ENCODE measurements at places on chromosomes 13 and 19.

- no peak for DNase-seq
Measured at GRCh38 chr19:28794301-28794700, 418.6 kb downstream of the UQCRFS1 start.

- no peak for DNase-seq
Measured at GRCh38 chr19:623974-624373, 9.4 kb downstream of the POLRMT start.

DNA sequence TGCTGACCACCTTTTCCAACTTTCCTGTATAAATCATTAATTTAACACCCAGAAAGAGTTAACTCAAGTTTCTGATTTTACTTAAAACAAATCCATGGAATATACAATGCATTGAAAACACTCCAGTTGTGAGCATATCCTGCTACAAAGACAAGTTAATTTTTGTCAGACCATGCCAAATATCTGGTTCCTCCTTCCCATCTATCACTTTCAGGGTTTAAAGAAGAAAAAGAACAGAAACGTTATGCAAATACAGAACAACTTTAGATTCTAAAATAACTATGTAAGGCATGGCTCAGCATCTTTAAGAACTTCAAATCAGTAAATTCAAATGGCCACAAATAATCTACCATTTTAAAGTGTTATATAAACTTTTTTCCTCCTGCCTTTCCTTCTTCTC lies 14.9 kb downstream of the MRPS31 start:
- no peak for DNase-seq

- DNase-seq: no peak
Measured at GRCh38 chr19:406135-406781, 2.7 kb downstream of the C2CD4C start.

GRCh38 chr19:18239303-18239702 lies 13.1 kb upstream of the PDE4C start:
- no peak for DNase-seq

DNA sequence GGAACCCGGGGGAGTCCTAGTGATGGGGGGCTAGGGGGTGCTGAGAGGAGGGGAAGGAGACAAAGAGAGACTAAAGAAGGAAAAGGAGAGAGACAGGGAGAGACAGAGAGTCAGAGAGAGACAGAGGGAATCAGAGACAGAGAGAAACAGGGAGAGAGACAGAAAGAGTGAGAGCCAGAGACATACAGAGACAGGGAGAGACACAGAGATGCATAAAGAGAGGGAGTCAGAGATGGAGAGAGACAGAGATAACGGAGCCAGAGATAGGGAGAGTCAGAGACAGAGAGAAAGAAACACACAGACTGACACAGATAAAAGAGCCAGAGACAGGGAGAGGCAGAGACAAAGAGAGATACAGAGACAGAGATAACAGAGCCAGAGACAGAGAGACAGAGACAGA lies 1.5 kb upstream of the TNFSF9 start:
- no peak for DNase-seq

DNA sequence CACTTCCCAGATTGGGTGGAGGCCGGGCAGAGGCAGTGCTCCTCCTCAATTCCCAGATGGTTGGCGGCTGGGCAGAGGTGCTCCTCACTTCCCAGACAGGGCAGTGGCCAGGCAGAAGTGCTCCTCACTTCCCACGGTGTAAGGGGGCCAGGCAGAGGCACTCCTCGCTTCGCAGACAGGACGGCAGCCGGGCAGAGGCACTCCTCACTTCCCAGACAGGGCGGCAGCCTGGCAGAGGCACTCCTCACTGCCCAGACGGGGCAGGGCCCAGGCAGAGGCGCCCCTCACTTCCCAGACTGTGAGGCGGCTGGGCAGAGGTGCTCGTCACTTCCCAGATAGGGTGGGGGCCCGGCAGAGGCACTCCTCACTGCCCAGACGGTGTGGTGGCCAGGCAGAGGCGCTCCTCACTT lies 36.6 kb upstream of the SLAIN1 start:
- no peak for DNase-seq

DNA sequence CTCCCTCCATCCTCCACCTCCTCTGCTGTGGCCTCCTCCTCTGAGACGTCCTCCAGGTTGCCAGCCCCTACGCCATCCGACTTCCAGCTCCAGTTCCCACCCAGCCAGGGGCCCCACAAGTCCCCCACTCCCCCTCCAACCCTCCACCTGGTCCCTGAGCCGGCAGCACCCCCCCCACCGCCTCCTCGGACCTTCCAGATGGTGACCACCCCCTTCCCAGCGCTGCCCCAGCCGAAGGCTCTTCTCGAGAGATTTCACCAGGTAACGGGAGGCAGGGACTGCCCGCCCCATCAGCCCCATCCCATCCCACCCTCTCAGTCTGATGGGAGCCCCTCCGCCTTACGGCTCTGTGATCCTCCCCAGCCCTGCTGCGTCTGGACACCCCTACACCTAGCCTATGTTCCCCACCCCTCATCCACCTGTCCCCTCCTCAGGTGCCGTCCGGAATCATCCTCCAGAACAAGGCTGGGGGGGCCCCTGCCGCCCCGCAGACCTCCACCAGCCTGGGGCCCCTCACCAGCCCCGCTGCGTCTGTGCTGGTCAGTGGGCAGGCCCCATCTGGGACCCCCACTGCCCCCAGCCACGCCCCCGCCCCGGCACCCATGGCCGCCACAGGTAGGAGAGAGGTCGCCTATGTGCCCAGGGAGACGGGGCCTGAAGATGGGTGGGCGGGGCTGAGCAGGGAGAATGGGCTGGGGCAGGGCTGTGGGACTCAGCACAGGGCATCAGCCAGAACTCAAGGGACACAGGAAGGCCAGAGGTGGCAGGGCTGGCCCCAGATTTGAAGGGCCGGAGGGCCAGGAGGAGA lies 18.6 kb upstream of the EHD2 start:
- DNase-seq: no peak

GRCh38 chr19:31147234-31147633 lies 202.0 kb downstream of the TSHZ3 start:
- no peak for DNase-seq

DNA sequence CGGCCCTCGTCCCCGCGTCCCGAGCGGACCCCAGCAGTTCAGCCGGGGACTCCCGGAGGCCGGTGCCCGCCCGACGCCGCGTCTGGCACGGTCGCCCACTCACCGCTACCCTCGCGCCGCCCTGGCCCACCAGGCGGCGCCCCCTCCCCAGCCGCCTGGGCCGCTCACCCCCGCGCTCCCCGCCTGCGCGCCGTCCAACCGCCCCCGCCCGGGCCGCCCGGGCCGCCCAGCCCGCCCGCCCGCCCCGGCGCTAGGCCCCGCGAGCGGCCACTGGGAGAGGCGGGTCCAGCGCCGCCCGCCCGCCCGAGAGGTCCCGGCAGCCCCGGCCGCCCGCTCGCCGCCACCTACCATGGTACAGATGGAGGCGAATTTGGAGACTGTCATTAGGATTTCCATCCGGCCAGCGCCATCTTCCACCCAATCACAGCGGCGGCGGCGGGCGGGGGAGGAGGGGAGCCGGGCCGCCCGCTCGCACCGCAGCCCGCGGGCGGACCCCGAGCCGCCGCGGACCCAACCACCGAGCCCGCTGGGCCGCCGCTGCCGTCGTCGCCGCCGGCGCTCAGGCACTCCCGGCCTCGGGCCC lies at the start of gene USP12:
TSS of gene USP12 (minus strand) at position 568 of the 583 bp plus-strand sequence. CDS start at position 396, 172 bp downstream.
- DNase-seq: peak; percentile 15

DNA sequence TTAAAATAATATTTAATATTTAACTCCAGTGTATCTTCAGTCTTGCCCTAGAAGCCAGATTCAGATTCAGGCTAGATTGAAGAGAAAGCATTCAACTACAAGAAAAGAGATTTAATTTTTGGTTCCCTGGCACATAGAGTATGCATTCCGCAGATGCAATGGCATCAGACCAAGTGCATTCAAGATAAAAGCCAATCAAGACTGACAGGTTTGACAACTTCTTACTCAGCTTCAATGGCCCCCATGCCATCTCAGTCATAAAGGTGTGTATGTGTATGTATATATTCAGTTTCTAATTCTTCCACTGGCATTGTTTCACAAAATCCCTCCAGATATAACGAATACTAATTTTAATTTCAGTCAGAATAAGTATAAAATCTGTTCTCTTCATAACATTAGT lies 650.8 kb upstream of the GPC6 start:
- DNase-seq: no peak

GRCh38 chr13:111483621-111483987 lies 163.2 kb downstream of the TEX29 start:
- DNase-seq: no peak

DNA sequence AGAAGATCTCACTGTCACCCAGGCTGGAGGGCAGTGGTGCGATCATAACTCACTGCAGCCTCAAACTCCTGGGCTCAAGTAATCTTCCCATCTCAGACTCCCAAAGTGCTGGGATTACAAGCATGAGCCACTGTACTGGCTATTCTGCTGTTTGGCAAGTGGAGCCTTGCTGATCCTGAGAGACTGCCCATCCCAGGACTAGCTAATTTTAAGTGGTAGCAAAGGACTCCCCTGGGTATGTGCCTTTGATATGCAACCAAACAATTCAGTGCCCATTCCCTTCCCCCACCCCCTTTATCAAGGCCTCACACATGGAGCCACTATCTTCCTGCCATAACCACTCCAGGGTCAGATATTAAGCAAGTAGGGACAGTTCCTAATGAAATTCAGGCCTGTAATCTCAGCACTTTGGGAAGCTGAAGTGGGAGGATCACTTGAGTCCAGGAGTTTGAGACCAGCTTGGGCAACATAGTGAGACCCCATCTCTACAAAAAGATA lies 17.0 kb upstream of the ZNF460 start:
- DNase-seq: no peak

DNA sequence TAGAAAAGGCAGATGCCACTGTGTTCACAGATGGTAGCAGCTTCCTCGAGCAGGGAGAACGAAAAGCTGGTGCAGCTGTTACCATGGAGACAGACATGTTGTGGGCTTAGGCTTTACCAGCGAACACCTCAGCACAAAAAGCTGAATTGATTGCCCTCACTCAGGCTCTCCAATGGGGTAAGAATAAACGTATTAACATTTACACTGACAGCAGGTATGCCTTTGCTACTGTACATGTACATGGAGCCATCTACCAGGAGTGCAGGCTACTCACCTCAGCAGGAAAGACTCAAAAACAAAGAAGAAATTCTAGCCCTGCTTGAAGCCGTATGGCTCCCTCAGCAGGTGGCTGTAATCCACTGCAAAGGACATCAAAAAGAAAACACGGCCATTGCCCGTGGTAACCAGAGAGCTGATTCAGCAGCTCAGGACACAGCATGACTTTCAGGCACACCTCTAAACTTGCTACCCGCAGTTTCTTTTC lies 197.7 kb downstream of the ZNF737 start:
- DNase-seq: no peak

- no peak for DNase-seq
Measured at GRCh38 chr13:107457686-107458085, 757.6 kb downstream of the LIG4 start.

- DNase-seq: no peak
Measured at GRCh38 chr19:45156011-45156630, 4.7 kb downstream of the NKPD1 start.

- DNase-seq: peak; percentile 61
Measured at GRCh38 chr19:1028062-1028926, 1.9 kb downstream of the CNN2 start.

GRCh38 chr19:13979244-13979615 lies 26.9 kb downstream of the RFX1 start:
- DNase-seq: no peak

Data from T-cell (primary cell).